ENCODE measurements at places on chromosomes 3 and 15. TPM values are rescaled to one million over a fixed set of nuclear protein-coding genes. Genes with fewer than 3 reads are reported as not detected.

Gene ACSBG1
- 14.8 TPM for total RNA-seq

Gene CLDN18
- 3.1 TPM for total RNA-seq

Gene MLF1
- total RNA-seq = 142 TPM

Gene TP53BP1
- 133 TPM for total RNA-seq

Gene MIX23
- total RNA-seq = 19.3 TPM

Gene TM2D3
- 69.9 TPM for total RNA-seq

Gene GOLGA6L2
- total RNA-seq = 14.6 TPM

Gene GPR62
- 0.39 TPM for total RNA-seq

Gene KBTBD8
- total RNA-seq = 12.2 TPM

Gene VPS13C
- total RNA-seq = 89.1 TPM

Gene CHL1
- total RNA-seq = 9.0 TPM

Gene PLOD2
- total RNA-seq = 13.4 TPM

Gene NDUFB4
- 117 TPM for total RNA-seq

Gene B4GALT4
- 13.5 TPM for total RNA-seq

Gene TFG
- total RNA-seq = 107 TPM

Gene EIF4G1
- 295 TPM for total RNA-seq

Gene VIPR1
- total RNA-seq = 10.2 TPM

Gene DAZL
- 49.8 TPM for total RNA-seq

Gene PROK2
- total RNA-seq = 7.7 TPM

Gene NXPE3
- total RNA-seq = 17.0 TPM
